WERI-Rb-1 (cell line): ENCODE measurements at places on chromosomes 12 and 14.

DNA sequence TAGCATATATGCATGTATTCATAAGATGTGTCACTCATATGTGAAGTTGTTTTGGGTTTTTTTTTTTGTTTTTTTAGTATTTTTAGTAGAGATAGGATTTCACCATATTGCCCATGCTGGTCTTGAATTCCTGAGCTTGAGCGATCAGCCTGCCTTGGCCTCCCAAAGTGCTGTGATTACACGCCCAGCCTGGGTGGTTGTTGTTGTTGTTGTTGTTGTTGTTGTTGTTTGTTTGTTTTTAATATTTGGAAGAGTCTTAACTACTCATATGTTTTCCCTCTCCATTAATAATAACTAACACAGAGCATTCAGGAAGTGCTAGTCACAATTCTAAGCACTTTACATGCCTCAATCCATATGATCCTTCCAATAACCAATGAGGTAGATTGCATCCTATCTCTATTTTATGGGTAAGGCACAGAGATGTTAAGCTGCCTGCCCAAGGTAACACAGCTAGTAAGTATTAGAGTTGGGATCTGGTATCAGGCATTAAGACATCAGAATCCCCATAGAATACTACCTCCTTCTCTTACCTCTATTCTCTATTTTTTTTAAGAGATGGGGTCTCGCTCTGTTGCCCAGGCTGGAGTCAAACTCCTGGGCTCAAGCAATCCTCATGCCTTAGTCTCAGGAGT lies 27.6 kb downstream of the SLC25A21 start:
- no peak for DNase-seq

GRCh38 chr14:21014761-21015190 lies 10.1 kb downstream of the NDRG2 start:
- peak; percentile 87 for DNase-seq

GRCh38 chr12:5626151-5626550 lies 194.2 kb downstream of the NTF3 start:
- no peak for DNase-seq

DNA sequence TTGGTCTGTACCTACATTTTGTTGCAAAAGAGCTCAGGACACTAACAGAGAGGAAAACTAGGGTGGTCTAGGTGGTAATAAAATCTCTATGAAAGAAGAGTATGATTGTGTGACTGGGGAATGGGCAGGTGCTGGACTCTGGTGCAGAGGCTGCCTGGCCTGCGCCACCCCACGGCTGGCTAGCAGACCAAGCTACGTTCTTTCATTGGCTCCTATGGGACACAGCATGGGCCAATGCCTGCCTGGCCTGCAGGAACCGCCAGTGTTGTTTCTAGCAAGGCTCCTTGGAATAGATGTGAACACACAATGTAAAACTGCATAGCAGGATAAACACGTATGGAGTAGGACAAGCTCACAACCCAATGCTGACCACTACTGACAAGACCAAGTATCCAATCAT lies 51.7 kb upstream of the CORO1C start:
- DNase-seq: no peak

- no peak for DNase-seq
Observed at GRCh38 chr12:93595351-93595750, 22.9 kb downstream of the SOCS2 start.

DNA sequence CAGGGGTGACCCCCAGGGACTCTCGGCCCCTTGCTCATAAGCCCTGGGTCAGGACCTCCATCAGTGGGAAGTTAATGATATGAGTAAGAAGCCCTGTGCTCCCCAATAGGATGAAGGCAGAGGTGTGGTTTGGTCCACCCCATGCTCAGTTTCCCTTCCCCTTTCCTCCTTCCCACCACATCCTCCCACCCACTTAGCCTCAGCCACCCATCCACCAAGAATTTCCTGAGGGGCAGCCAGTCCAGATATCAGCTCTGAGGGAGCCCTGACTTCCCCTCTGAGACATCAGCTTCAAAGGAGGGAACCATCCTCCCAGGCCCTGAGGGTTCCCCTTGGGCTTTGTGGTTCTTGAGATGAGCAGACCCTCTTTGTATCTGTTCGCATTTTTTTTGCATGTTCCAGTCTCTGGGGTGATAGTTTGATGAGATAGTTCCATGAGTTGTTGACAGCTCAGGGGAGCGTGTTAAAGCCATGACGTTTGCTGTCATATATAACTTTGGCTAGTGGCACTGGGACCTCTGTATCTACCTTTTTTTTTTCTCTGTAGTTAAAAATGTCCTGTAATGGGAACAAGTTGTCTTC lies 71.2 kb downstream of the LGMN start:
- DNase-seq: no peak

GRCh38 chr14:74488786-74489397 lies 4.2 kb downstream of the NPC2 start:
- DNase-seq: no peak

- DNase-seq: no peak
Observed at GRCh38 chr12:107511292-107511691, 174.3 kb upstream of the PWP1 start.

GRCh38 chr12:72618764-72619163 lies 346.6 kb downstream of the TRHDE start:
- peak; percentile 14 for DNase-seq

DNA sequence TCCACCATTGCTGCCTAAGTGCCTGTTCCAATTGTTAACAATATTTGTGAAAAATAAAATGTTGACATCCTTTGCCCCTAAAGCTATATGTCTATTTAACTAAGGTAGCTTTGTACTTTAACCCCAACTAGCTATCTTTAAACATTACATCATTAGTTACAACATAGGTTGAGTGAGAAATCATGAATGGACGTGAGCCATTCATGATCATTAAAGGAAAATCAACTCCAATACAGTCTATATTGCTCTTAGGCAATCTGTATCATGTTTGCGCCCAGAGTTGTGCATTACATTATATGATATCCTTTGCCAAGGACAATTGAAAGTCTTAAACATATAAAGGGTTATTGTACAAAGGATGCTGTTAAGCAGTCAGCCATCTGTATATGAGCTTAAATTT lies 269.6 kb downstream of the ALX1 start:
- no peak for DNase-seq

GRCh38 chr12:10618338-10618987 lies 5.1 kb upstream of the MAGOHB start:
- no peak for DNase-seq

GRCh38 chr14:48391661-48392060 lies 716.3 kb upstream of the MDGA2 start:
- no peak for DNase-seq

GRCh38 chr14:105475269-105476096 lies 862 bp downstream of the CRIP2 start:
- DNase-seq: no peak

- no peak for DNase-seq
Observed at GRCh38 chr14:104187121-104187889, 48.9 kb downstream of the KIF26A start.

DNA sequence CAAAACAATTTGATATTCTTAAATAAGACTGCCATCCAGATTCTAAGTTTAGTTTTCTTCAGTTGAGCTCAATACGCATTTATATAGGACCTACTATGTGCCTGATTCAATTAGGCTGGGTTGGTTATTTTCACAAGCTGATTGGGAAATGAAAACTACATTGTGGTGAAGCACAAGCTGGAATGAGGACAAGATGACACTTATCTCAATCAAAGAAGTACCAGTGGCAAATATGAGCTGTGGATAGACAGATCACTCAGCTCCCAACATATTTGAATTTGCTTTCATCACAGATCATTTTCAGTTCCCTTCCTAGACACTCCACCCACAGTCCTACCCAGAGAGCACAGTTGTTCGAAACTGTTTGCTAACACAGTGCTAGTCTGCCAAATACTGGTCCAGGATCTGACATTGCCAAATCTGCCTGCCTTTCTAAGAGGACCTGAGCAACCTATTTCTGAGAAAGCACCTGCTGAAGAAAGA lies 74.7 kb downstream of the LLPH start:
- no peak for DNase-seq

DNA sequence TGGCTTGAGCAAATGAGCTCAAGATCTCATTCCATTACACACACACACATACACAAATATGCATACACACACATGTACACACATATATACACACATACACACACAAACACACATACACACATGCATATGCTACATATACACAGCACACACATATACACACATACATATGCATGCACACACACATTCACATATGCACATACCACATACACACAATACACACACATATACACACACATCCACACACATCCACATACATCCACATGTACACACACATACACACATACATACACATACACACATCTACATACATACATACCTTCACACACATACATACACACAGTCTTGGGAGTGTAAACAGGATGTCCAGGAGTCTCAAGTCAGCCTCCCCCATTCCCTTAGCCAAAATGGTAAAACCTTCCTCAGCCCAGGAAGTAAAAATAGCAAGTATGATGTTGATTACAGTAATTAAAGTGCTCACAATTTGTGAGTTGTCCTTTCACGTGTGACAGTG lies 12.8 kb downstream of the HHIPL1 start:
- DNase-seq: no peak

DNA sequence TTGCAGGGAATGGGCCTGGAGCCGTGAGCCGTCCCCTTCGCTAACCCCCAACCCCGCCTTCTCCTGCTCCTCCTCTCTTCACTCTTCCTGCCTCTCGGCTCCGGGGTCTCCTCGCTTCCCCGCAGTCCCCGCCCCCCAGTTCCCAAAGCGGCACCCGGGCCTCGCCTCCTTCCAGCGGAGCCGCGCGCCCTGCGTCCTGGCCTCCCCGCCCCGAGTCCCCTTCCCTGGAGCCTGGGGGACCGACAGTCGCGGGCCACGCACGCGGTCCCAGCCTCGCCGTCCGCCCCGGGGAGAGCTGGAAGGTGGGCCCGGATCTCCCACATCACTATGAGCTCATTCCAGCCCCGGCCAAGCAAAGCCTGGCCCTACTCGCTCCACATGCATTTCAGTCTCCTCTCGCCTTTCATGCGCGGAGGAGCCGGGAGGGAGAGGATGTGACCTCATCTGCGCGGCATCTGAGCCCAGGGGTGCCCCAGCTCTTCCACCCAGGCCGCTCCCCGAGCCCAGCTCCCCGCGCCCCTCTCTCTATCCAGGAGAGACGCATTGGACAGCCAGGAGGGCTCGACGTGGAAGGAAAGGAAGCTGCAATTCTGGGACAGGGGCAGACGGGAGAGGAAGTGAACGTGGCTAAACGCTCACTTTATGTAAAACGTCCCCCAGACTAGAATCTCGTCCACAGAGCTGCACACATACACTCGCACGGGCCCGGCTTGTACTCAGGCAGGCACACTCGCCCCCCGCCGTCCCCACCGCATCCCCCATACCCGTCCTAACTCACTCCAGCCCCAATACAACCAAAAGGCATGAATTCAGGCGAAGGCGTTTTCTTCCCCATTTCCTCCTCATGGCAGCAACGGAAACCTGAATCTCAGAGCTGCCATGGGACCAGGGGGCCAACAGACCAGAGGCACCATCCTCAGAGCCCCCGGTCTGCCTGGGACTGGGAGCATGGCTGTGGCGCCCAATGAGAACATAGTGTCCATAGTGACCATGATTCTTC lies 108.7 kb upstream of the CCND2 start:
- no peak for DNase-seq
